ENCODE measurements at places on chromosomes 16 and 17.

- DNase-seq: no peak
These were observed 32.9 kb upstream of the FBXO47 start for GRCh38 chr17:39000021-39000601.

DNA sequence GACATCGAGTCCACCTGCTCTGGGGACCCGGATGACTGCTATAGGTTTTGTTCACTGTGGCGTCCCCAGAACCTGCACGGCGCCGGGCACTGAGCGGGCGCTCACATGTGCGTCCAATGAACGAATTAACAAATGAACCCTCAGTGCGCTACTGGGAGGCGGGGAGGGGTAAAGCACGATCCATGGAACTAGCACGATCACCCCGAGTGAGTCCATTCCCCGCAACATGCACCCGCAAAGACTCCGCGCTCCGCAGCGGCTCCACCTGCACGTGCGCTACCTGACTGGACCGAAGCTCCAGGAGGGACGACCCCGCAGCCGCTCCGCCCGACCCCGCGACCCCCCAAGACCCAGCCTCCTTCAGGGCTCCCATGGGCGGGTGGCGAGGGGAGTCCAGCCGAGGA is 491 bp downstream of the TRAP1 start:
- DNase-seq: no peak

- no peak for DNase-seq
These were observed 75.4 kb upstream of the SDK2 start for GRCh38 chr17:73719588-73720071.

DNA sequence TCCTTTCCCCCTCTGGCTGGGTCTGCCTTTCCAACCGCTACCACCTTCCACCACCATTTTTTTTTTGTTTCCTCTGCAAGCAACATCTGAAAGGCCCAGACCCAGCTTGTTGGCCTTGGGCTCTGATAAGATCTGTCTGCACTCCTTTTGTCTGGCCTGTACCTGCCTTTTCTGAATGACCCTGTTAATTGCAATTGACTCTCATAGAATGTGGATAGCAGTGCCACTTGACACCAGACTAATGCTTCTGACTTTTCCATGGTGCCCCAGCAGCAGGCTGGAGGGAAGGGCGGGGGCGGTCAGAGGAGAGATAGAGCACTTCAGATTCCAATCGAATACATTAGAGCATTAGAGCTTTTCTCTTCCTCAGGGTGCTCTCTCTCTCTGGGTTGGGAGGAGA is 538.9 kb downstream of the WWOX start:
- no peak for DNase-seq

DNA sequence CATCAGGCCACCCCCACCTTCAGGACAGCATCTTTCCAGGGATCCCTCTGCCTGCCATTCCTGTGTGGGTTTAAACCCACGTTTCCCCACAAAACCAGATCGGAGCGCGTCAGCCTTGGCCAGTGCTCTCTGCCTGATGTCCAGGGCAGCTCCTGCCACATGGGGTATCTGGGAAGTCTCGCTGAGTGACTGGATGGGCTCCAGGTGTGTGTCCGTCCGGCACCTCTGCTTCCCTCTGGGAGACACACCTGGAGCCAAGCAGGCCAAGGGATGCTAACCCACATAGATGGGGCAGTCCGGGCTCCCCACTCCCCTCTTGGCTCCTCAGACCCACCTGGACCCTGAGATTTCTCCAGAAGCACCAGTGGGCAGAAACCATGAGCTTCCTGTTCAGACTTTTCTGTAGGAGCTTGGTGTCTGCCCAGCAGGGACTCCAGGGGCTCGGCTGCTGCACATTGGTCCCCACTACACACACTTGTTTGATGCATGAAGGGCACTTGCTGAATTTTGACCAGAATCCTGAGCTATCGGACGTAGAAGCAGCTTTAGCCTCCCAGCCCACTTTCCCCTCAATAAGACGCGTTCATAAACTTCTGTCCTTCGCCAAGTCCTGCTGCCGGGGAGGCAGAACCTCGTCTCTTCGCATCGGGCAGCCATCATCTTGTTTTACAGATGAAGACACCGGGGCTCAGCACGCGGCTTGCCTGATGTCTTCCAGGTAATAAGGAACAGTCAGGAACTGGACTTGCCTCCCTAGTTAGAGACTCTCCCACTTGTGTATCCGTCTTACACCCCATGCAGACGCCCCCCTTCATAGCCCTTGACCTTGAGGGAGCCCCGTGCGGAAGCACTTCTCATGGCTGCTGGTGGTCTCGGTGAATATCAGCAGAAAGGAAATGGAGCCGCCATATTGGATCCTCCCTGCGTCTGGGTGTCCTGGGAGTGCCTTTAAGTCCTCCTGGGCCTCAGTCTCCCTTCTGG is 91.6 kb upstream of the ZNF469 start:
- no peak for DNase-seq

- DNase-seq: no peak
These were observed 762 bp downstream of the CDK12 start for GRCh38 chr17:39461926-39462569.

DNA sequence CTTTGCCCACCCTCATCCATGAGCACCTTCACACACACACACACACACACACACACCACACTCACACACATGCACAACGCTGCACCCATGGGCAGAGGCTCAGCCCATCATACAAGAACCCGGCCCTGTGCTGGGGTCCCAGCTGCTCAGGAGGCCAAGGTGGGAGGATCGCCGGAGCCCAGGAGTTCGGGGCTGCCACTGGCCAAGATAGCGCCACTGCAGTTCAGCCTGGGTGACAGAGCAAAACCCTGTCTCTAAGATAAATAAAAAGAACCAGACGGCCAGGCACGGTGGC is 3.4 kb upstream of the FSCN2 start:
- no peak for DNase-seq

GRCh38 chr16:50821586-50821985 is 79.7 kb downstream of the CYLD start:
- DNase-seq: no peak

GRCh38 chr17:49913226-49914095 is 55.5 kb upstream of the DLX4 start:
- DNase-seq: no peak
